ENCODE measurements at places on chromosomes 4 and X.

- DNase-seq: no peak
These were observed 23.5 kb upstream of the CA5B start for GRCh38 chrX:15714529-15714928.

DNA sequence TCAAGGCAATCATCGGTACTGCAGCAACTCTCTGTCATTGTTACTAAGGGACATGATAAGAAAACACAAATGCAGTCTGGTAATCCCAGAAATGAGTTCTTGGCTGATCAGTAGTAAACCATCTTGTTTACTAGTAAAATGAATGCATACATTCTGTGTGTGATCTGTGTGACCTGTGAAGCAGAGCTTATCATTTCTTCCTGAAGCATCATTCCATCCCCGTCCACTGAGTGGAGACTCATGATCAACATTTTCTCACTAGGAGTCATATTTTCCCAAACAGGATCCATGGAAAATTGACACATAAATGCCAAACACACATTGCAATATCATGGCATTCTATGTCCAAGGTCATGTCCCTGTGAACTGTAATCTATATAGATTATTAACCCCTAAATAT lies 226.1 kb downstream of the ANKRD50 start:
- DNase-seq: no peak

DNA sequence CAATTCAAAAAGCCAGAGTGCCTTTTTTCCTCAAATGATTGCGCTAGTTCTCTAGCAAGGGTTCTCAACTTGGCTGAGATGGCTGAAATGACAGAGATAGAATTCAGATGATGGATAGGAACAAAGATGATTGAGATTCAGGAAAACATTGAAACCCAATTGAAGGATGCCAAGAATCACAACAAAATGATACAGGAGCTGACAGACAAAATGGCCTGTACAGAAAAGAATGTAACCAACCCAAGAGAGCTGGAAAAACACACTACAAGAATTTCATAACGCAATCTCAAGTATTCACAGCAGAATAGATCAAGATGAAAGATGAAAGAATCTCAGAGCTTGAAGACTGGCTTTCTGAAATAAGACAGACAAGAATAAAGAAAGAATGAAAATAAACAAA lies 51.7 kb upstream of the MMAA start:
- DNase-seq: no peak

DNA sequence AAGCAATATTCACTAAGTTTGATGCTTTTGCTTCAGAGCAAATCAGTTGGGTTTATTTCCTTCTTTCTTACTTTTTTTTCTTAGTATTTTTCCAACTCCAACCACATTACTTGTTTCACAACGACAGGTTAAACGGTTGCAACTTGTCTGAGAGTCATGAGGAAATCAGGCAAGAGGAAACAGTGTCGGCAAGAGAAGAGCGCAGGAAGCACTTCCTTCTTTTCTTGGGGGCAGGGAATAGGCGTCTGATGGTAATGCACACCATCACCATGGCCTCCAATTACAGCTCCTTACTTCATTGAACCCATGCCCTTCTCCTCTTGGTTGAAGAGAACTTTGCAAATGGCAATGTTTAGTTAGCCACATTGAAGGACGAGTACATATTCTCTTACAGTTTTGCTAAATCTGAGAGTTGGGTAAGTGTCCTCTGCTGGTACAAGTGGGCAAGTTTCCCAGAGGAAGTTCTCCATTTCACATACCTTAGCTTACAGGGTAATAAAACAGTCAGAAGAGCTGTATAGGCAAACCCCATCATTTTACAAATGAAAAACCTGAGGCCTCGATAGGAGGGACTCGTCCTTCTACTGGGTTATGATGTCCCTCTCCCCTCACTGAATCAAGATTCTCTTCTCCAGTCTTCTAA lies 8.3 kb upstream of the CXCL8 start:
- no peak for DNase-seq

DNA sequence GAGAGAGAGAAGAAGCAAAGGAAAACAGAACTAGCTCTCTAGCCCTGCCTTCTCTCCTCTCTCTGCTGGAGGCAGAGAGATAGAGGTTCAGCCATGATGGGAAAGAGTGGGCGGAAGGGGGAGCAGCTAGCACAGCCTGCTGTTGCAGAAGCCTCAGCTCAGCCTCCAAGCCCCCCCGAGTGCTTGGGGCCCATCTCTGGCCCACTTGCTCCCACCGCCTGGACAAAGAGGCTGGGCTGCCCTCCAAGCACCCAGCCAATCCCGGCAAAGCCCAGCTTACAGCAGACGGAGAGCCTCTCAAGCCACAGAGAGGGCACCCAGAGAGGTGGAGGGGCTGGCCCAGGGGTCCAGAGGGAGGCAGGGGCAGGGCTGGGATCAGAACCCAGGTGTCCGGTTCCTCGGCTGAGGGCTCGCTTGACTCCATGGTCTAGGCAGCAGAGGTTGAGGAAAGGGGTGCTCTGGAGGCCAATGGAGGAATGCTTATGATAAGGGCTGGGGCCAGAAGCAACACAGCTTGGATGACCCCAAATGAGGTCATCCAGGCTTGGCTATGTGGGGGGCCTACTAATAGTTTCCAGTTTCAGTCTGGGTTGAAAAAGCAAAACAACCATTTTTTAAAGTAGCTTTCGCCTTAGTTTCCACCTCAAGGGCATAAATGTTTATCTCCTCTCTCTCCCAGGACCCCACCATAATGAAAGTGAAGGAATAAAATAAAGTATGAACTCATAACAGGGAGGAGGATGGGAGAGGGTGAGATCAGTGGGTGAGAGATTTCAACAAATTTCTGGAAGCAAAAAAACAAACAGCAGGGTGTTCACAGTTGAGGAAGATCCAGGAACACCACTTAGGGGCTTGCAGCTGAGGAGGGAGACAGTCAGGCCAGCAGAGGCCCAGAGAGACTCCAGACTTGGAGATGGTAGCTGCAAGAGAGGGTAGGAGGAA lies 24.9 kb upstream of the IQSEC2 start:
- DNase-seq: no peak

DNA sequence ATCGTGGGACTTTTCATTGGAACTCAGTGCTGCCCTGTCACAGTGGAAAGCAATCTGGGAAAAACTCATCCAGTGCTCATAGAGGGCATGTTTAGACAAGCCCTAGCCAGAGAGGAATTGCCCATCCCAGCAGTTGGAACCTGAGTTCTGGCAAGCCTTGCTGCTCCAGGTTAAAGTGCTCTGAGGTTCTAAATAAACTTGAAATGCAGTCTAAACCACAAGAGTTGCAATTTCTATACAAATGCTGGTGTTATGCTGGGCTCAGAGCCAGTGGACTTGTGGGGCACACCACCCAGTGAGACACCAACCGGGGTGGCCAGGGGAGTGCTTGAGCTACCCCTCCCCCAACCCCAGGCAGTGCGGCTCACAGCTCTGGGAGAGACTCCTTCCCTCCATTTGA lies 142.8 kb upstream of the PPP1R2C start:
- DNase-seq: no peak

GRCh38 chrX:6694977-6695376 lies 160.1 kb upstream of the VCX3A start:
- DNase-seq: no peak

DNA sequence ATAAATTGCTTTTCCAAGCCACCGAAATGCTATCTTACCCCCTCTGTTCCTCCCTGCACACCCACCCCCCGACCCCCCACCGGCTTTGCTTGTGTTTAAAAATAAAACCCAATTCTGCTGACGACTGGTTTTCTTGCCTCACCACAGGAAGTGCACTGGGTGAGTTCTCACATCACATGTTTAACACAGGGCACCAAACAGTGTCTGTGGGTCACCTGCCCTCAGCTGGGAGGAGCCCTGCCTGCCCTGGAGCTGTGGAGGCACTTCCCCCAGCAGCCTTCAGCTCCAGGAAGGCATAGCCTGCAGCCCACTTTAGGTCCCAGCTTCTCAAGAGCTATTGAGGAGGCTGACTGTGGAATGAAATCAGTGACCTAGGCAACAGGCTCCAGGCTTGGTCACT lies 8.8 kb downstream of the TMEM255A start:
- DNase-seq: no peak

DNA sequence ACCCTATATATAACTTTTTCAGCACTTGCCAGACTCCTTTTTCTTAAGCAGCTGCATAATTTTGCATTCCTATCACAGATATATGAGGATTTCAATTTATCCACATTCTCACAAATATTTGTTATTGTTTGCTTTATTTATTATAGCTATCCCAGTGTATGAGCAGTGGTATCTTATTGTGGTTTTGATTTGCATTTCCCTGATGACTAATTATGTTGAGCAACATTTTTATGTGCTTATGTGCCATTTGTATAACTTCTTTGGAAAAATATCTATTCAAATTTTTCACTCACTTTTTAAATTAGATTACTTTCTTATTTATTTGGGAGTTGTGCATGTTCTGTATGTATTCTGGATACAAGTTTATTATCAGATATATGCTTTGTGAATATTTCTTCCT lies 361.9 kb downstream of the KCTD8 start:
- DNase-seq: no peak

DNA sequence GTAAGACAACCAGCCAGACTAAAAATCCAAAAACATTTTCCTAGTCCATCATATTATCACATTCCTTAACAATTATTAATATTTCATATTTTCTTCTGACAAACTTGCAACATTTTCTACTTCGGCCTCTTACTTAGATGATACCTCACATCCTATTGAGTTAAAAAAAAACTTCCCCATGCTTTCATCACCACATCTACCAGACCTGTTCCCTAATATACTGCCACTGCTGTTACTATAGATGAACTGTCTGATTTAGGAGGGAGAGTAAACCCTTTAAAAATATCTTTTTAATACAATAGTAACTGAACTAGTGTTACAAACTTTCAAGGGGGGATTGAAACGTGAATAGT lies 1.5 kb downstream of the FAM200B start:
- no peak for DNase-seq

DNA sequence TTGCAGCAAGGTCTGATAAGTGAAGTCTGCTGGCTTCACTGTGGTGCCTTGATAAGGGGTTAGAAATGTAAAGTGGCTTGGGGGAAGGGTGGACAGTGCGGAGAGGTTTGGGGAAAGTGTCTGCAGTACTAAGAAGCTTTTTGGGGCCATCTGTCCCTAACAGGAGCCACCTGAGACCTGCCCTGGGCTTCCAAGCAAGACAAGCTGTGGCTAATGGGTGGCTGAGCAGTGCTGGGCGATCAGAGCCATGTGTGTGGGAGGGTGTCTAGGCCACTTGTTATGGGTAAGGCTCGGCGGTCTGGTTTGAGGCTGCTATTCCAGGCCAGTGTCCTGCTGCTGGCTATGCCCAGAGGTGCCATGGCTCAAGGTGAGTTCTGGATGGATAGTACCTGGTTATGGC lies 185.4 kb upstream of the MTMR8 start:
- peak; percentile 14 for DNase-seq

DNA sequence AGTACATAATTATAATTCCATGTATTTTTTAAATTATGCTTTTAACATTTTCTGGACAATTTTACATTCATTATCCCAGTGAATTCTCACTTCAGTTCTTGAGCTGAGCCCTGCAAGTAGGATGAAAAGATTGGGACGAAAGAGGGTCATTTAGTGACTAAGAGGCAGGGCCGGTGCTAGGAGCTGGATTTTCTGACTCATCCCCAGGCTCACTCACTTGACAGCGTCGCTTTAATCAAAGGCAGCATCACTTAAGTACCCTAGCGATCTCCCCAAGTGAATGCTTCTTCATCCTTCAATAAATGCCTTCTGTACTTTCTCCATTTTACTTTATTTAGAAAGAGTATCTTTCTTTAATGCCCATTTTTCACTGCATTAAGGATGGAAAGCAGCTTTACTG lies 263.6 kb downstream of the HS3ST1 start:
- no peak for DNase-seq

GRCh38 chr4:94724016-94724790 lies 33.6 kb upstream of the BMPR1B start:
- DNase-seq: no peak

DNA sequence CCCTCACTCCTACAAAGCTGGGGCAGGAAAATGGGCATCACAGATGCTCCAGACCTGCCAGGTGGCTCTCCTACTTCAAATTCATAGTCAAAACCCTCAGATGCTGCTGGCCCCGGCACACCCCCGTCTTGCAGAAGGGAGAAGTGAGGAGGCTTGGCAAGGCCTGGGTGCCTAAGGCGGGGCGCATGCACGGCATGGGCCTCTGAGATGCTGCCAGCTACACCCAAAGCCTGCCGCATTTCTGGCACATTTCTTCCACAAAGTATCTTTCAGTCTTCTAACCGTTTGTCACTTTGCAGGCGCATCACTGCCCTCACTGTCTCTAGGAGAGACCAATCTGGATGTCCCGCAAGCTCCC lies 19.6 kb downstream of the WDR1 start:
- no peak for DNase-seq

DNA sequence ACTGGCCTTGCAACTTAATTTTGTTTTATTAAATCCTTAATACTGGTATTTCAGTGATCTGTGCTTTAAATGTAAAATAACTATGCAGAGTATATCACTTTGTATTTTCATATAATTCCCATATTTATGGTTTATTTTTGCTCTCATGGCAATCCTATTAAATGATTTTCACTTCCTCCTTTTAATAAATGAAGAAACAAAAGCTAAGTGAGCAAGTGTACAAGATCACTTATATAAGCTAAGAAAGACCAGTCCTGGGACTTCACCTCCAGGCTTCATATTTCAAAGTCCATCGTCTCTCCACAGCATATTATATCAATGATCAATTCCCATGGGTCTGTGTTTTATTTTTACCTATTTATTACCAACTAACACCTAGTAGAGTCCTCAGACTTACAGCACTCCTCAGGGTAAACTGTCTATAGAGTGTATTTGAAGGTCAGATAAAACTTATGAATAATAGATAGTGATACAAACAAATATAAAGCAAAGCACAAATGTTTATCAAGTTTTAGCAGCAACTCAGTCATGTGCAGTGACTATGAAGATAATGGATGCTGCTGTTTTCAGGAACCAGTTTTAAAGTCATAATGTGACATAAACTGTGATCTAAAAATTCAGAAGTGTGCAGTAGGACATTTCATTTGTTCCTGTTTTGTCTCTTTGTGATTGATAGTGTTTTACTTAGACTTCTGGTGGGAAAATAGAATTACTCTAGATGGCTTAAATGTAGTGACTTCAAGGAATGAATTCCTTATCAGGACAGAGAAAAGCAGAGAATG lies 56.8 kb downstream of the ARHGAP24 start:
- no peak for DNase-seq

GRCh38 chrX:152988536-152989291 lies 5.2 kb downstream of the PNMA5 start:
- no peak for DNase-seq

GRCh38 chr4:118398226-118399090 lies 45.7 kb upstream of the PRSS12 start:
- no peak for DNase-seq

DNA sequence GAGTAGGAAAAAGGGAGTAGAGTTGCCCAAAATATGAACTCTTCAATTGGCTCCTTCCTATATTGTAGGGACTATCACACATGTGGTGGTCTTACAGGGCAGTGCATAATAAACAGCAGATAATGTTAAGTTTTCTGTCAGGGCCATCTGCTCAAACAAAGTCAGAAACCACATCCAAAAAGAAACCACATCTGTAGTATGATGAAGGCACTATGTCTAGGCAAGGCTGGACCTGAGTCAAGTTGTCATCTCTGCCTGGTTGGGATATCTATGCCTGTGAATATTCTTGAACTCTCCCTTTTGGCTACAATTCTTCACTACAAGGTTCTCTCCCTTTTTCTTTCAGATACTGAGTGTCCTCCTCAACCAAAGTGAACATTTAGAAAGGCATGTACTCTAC lies 109.4 kb upstream of the C1GALT1C1 start:
- DNase-seq: no peak
